Smooth muscle cell of bladder (primary cell): ENCODE measurements at places on chromosomes 3 and 15. TPM values are rescaled to one million over a fixed set of nuclear protein-coding genes. Genes with fewer than 3 reads are reported as not detected.

Gene GLDN
- 26.8 and 75.1 TPM in 2 replicates for total RNA-seq

Gene SPG11
- 69.7 and 78.7 TPM in 2 replicates for total RNA-seq

Gene COLQ
- 0.28 and 0.46 TPM in 2 replicates for total RNA-seq

Gene IMPG2
- total RNA-seq, result 0.14 and 0.18 TPM in 2 replicates

Gene ZBBX
- total RNA-seq, result under 0.01 TPM in 1 of 2 replicates, not detected in the other
